ENCODE measurements at places on chromosomes 16 and 17.

DNA sequence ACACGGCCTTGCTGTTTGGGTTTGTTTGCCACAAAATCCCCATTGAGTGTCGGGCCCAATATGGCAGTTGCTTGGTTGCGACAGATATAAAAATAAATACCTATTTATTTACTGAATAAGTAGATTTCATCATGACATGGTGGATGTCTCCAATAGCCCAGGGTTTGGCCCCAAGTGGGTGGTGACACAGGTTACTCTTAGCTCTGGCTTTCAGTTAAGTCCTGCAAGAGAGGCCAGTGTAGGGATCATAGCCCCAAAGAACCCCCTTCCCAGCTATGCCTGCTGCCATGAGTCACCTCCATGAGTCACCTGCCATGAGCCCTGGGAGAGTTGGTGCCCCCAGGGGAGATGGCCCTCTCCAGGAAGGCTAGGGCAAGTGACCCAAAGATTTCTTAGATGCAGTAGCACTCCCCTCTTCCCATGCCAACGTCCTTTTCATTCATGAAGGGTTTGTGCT is 78.7 kb upstream of the LGALS9 start:
- no peak for DNase-seq

- DNase-seq: peak; percentile 88
Observed at GRCh38 chr17:82126556-82127314, 28.7 kb upstream of the FASN start.

DNA sequence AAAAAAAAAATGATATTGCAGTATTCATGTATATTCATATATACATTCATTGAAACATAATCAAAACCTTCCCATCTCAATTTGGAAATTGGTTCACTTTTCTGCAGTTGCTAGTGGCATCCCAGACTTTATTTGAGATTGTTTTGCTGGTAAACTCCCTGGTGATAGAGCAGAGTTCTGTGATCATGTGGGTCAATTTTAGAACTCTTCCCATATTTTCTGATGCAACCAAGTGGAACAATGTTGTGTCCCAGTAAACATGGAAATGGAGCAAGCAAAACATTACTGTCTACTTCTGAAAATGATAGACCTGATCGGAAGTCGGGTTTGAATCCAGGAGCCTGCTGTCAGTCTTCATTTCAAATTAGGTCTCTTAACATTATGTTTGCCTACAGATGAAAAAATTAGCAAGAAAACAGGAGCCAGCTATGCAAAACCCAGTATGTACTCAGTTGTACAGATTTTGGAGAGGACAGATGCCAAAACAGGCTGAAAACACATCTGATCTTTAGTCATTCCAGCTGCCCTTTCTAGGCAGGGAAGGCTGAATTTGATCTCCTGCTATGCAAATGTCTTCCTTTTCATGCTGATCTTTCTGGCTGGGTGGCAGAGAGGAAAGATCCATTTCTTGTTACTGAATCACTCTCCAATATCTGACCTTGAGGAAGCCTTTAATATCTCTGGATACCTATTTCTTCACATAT is 786.6 kb upstream of the SOX9 start:
- no peak for DNase-seq

DNA sequence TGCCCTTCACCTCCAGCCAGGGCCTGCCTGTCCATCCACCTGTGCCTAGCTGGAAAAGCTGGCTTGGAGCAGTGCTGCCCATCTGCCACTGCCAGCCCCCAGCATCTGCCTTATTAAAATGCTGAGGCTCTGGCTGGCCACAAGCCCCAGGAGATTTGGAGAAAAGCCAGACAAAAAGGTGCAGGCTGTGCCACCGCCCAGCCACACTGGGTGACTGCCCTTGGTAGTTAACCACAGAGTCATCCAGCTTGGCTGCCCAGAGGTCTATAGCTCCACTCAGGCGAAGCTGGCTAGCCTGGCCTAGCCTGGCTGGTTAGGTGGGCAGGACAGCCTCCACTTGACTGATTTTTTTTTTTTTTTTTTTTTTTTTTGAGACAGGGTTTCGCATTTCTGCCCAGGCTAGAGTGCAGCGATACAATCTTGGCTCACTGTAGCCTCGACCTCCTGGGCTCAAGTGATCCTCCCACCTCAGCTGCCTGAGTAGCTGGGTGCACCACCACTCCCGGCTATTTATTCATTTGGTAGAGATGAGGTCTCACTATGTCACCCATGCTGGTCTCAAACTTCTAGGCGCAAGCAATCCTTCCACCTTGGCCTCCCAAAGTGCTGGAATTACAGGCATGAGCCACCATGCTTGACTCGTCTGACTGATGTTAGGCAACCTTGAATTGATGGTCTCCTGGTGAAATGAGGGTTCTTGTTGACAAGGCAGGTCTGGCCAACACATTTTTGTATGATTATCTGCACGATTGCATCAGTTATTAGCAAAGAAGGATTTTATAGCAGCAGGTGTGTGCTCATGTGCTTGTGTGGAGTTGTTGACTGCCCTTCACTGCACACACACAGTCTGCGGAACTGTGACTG is 103.8 kb downstream of the RAB11FIP4 start:
- DNase-seq: no peak

DNA sequence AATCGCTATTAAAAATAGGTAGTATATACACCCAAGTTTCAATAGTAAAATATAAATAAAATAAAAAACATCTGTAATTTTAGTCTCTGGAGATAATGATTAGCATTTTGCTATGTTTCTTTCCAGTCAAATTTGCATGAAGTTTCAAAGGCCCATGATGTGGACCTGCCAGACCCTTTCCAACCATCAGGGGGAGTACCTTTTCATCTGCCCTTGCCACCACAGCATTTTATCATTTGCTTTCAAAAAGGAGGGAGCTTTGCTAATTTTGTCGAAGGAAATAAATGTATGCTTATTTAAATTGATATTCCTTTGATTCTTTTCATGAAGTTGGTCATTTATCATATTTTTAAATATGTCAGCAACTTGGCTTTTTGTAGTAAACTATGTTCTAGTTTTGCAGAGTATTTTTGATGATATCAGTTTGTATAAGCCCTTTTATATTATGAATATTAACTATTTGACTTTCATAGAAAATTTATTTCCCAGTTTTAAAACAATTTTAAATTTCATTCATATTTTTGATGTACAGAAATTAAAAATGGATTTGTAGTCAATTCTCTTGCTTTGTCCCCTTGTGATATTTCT is 115.2 kb upstream of the NETO2 start:
- no peak for DNase-seq

DNA sequence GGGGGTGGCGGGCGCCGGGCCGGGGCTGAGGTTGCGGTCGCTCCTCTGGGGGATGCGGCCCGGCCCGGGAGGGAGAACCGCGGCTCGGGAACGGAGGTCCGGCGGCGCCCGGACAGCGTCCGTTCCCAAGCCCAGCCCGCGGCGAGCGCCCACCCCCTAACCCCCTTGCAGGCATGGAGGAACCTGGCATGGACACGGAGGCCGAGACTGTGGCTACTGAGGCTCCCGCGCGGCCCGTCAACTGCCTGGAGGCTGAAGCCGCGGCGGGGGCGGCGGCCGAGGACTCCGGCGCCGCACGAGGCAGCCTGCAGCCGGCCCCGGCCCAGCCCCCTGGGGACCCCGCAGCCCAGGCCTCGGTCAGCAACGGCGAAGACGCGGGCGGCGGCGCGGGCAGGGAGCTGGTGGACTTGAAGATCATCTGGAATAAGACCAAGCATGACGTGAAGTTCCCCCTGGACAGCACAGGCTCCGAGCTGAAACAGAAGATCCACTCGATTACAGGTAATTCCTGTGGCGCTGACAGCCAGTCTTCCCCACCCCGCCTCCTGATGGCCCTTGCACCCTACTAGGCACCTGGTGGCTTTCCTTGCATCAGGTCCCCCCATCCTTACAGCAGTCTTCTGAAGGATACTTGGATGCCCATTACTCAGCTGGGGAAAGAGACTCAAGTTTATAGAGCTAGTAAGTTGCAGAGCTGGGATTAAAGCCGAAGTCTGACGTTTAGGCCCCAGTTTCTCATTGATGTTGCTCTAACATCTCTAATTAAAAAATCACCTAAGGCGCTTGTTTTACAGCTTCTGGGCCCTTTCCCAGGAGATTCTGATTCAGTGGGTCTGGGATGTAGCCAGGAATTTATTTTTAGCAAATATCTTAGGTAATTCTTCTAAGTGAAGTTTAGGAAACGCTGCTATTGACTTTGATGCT is 514 bp downstream of the UBFD1 start:
- DNase-seq: no peak

DNA sequence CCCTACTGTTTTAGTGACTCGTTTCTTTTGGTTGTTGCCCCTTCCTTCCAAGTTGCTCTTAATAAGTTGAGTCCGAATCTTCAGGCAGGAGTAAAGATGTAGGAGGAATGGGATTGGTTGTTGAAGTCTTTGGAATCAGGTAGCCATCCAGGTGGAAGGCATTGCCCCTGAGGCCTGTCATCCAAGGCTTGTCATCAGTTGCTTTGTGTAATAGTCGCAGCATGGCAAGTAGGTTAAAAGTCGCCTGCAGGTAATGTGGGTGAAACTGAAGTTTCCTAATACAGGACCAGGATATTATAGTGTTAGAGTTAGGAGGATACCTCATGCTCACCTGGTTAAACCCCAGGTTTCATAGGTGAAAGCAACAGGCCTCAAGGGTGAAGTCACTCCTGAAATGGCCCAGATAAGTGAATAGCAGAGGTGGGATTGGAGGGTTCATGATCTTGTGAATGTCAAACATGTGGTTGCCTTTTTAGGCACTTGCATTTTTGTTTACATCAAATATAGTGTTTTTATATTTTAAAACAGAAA is 934 bp downstream of the PCTP start:
- no peak for DNase-seq

GRCh38 chr17:80362428-80363119 is 52.4 kb upstream of the ENDOV start:
- DNase-seq: no peak

DNA sequence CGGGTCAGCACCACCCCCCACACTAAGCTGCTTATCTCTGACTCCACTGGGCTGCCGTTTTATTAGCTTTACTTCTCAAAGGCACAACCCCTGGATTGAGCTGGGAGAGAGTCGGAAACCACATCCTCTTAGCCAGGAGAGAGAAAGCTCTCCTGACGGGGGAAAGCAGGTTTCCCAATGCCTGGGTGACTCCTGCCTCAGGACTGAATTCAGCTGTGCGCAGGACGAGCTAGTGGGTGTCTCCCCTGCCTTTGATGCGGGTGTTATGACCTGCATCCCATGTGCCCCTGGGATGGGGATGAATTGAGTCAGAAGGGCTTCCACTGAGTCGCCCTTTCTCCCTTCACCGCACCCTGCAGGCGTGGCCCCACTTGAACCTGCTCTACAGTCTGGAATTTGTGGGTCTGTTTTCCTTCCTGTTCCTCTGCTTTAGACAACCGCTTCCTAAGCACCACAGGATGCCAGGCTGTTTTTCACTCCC is 819.2 kb upstream of the EEF2KMT start:
- DNase-seq: no peak

DNA sequence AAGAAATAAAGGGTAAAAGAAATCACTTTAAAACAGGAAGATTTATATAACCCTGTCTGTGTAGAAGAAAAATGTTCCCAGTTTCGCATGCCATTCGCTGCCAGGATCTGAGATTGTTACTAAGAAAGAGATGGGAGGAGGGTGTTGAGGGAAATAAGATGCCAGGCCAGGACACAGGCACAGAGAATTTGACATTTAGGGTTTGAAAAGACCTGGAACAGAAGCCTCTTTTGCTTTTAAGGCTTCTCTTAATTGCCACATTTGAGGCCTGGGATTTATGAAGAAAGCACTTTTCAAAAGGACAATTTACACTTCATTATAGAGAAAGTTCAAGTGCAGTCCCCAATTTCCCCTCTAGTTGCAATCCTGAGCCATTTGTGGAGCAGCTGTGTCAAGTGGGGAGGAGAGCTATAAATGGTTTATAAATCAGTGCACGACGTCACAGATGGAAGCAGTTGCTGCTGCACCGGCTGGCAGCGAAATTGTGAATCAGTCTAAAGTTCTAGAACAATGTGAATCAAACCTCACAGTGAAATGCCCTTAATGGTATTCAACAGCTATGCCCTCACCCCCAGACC is 26.5 kb upstream of the C16orf87 start:
- no peak for DNase-seq

DNA sequence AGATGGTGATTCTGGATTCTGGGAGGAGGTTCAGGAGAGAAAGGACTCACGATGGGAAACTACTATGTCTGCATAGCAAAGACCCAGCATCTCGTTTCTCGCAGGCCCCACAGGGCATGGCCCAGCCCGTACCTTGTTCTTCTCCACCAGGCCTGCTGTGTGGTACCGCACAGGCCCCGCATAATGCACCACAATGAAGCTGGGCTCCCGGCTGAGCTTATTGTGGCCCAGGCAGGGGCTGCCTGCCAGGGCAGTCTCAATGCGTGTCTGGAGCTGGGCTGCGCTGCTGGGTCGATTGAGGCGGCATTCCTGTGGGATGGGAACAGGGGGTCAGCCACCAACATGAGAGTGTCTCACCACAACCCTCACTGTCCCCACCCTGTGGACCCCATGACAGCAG is 20.4 kb downstream of the ZNHIT3 start:
- no peak for DNase-seq

DNA sequence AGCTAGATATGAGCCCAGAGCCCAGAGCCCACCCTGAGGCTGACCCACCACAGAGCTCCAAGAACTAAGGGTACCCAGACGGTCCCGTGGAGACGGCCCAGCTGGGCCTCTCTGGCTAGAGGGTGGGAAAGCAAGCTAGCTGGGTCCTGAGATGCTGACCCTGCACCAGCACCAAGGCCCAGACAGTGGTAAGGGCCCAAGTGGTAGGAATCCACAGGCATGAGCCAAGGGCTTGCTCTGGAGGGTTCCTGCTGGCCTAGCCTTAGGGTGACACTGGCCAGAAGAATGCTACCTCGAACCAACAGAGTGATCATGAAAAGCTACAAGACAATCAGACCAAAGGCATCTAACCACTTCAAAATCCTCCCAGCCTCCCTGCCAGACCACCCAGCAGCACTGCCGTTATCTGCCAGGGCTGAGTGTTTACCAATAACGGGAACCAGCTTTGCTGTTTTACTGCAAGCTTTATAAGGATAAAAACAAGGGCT is 13.2 kb downstream of the HIC1 start:
- no peak for DNase-seq

- no peak for DNase-seq
Observed at GRCh38 chr16:8720080-8720966, 45.9 kb downstream of the ABAT start.

- DNase-seq: no peak
Observed at GRCh38 chr16:85231959-85232358, 119.7 kb upstream of the CIBAR2 start.

All from effector CD4-positive, alpha-beta T cell (primary cell).